ENCODE measurements at places on chromosomes 12 and 14. TPM values are rescaled to one million over a fixed set of nuclear protein-coding genes. Genes with fewer than 3 reads are reported as not detected.

- DNase-seq, result no peak
These were observed 17.9 kb upstream of the DCAF5 start for GRCh38 chr14:69170839-69171238.

- DNase-seq, result no peak
These were observed 268.9 kb downstream of the SUDS3 start for GRCh38 chr12:118645219-118645618.

DNA sequence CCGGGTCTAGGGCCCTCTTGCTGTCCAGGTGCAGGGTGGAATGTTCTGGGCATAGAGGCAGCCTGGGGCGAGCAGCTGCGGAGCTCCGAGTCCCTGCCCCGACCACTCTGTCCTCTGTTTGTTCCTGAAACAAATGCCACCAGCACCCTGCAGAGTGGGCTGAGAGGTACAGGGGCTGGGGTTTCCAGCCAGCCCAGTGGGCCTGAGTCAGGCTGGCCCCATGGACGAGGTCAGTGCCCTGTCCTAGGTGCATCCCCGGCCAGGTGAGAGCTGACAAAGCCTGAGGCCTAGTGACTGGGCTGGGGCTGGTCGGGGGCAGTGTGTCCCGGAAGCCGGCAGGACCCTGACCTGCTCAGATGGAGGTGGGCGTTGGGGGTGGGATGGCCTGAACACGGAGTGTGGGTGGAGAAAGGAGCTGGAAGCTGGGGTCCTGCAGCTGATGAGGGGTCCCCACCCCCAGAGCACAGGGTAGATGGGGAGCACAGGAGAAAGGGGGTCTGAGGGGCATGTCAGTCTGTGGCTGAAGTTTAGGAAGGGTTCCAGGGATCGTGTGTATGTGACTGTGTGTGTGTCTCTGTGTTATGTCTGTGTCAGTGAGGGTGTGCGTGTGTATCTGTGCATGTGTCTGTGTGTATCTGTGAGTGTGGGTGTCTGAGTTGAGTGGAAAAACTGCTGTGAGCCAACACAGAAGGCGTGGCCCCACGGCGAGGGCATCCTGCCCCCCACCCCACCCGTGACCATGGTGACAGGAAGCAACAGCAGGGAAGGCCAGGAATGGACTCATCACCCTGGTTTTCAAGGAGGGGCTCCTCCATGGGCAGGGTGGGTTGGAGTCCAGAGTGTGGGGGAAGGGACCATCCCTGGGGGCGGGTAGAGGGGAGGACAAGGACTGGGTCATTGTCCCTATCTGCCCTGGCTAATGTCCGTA is 2.4 kb upstream of the CRIP1 start:
- no peak for DNase-seq

DNA sequence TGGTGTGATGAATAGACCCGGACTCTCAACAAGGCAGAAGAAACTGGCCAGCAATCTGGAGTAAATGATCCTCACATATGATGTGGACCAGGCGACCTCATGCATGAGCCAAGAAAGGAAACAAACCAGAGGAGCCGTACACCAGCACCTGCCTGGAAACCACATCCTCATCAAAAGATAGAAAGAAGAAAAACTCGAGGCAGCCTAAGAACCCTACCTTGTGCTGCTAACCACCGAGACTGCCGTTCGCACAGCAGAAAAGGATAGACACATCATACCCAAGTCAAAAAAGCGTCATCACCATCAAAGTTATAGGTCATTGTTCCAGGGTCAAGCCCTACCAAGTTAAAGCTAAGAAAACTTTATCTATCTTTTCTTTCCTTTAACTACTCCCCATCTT is 66.7 kb downstream of the RESF1 start:
- no peak for DNase-seq

GRCh38 chr12:42809226-42809625 is 219.7 kb upstream of the PRICKLE1 start:
- no peak for DNase-seq

GRCh38 chr12:29223426-29223825 is 74.3 kb downstream of the FAR2 start:
- DNase-seq, result no peak

Gene LPAR5
- 1.5 TPM for total RNA-seq

GRCh38 chr14:100299238-100299560 is 7.0 kb downstream of the SLC25A29 start:
- DNase-seq, result peak; percentile 59

Gene DBX2
- total RNA-seq, result under 0.01 TPM

Gene ALDH1L2
- 3.1 TPM for total RNA-seq

GRCh38 chr12:120866108-120866507 is 38.0 kb downstream of the SPPL3 start:
- DNase-seq, result no peak

DNA sequence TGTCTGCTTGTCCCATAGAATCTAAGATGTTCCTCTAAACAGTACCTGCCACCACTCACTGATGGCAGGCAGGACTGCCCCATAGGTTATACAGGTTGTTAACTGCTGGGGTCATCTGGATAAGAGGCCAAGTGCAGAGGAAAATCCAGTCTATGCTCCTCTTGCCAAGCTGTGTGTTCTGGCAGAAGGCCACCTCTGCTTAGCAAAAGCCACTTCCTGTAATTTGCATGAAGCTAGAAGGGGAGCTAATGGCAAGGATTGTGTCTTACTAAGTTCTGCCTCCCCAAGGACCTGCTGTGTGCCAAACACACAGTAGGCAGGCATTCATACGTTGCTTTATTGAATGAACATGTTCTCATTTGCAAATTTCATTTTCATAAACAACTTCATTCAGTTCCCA is 445.4 kb downstream of the BCL11B start:
- DNase-seq, result no peak

DNA sequence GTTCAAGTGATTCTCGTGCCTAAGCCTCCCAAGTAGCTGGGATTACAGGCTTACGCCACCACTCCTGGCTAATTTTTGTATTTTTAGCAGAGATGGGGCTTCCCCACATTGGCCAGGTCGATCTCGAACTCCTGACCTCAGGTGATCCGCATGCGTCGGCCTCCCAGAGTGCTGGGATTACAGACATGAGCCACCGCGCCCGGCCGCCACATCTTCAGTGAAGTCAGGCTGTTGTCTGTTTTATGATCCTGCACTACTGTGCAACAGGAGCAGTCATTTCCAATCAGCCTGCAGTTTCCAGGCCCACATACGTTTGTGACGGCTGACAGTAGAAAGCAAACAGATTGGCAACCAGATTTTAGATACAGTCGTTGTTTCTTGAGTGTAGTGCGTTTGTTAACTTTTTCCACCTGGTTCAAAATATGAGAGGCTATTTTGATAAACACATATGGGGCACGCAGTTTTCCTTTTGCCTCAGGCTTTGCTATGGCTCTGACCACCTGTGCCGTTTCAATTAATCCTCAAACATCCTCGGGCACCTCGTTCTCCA is 74.8 kb downstream of the LGMN start:
- DNase-seq, result peak; percentile 40

- DNase-seq, result no peak
These were observed 1.9 kb downstream of the SERPINA11 start for GRCh38 chr14:94450722-94451090.

DNA sequence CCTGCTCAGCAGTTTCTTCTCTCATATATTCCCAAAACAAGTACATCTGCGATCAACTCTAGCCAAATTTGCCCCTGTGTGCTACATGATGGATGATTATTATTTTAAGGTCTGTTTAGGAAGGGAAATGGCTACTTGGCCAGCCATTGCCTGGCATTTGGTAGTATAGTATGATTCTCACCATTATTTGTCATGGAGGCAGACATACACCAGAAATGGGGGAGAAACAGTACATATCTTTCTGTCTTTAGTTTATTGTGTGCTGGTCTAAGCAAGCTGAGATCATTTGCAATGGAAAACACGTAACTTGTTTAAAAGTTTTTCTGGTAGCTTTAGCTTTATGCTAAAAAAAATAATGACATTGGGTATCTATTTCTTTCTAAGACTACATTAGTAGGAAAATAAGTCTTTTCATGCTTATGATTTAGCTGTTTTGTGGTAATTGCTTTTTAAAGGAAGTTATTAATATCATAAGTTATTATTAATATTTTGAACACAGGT is 45.5 kb downstream of the EID3 start:
- no peak for DNase-seq

GRCh38 chr12:129659961-129660622 is 243.7 kb downstream of the TMEM132D start:
- DNase-seq, result no peak

Gene SOX5
- 9.4 TPM for total RNA-seq

DNA sequence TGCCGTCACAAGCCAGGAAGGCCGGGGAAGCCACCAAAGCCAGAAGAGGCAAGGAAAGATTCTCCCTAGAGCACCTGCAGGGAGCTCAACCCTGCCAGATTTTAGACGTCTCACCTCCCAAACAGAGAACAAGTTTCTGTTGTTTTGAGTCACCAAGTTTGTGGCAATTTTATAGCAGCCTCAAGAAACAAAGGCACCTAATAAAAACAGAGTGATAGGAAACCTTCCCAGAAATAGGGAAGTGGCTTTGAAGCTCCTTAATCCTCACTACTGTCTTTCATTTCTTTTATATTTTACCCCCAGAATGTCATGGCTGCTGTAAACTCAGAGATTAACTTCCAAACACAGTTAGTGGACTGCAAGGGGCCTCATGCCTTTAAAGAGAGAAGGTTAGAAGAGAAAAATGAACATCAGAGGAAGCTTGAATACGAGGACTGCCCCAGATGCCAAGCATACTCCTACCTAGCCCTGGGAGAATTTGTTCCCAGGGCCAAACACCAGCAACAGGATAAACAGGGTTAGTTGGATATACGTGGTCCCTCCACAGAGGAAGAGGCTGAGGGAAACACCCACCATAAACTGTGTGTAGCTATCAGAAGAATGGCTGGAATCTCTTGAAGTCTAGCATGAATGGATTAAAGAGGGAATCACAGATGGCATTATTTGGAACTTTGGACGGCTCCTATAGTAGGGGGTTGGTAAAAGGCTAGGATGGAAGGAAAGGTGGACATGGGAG is 148.3 kb downstream of the KCNA5 start:
- DNase-seq, result no peak

DNA sequence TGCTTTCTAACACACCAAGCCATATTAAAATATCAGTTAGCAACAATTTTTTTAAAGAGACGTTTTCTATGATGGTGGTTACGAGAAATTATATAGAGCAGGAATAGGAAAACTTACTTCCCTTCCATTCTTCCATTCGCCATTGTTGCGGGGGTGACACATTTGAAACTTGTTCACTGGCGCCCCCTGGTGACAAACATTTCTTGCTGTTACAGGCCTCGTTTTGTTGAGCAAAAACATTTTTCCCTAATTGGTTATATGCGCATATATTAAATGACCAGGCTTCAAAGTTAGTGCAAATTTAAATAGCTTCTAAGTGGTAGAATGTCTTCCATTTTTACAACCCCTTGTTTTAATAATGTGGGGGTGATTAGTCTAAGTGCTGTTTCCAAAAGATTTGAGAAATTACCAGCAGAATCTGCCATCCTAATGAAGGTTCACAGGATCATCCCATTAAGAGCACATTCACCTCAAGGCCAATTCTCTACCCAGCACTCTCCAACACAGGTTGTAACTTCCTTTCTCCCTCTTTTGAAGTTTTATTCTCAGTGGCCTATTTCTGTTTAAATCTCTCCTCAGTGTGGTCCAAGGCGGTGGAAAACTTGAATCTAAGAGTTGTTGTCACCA is 1124.7 kb downstream of the FLRT2 start:
- DNase-seq, result no peak

GRCh38 chr14:101704140-101704539 is 57.4 kb upstream of the PPP2R5C start:
- DNase-seq, result no peak

Gene PLEKHH1
- 8.0 TPM for total RNA-seq

Gene OGFOD2
- total RNA-seq, result 8.1 TPM

Gene PLEKHG7
- not detected for total RNA-seq

DNA sequence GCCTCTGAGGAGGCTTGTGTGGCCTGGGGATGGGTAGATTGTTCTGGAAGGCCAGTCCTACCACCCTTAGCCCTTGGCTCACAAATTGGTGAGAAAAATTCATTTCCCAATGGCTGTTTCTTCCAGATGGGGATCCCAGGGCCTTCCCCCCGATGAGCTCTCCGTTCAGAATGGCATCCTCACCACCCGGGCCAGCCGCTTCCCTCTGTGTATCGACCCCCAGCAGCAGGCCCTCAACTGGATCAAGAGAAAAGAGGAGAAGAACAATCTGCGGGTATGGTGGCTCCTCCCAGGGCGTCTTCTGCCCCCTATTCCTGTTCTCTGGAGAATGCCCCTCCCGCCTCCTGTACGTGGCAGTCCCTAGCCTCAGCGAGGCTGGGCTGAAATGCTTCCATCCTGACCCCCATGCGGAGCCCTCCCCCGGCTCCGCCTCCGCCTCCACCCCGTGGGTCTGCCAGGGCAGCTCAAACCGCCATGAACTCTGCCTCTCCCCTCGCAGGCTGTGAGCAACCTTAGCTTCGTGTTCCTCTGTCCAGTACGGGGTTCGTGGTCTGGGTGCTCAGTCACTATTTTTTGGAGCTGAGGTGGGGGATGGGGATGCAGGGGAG is 57.8 kb downstream of the CCDC92 start:
- DNase-seq, result no peak

GRCh38 chr14:53380867-53381225 is 227.7 kb upstream of the DDHD1 start:
- DNase-seq, result no peak

- no peak for DNase-seq
These were observed 121.4 kb downstream of the KSR2 start for GRCh38 chr12:117847371-117847770.

DNA sequence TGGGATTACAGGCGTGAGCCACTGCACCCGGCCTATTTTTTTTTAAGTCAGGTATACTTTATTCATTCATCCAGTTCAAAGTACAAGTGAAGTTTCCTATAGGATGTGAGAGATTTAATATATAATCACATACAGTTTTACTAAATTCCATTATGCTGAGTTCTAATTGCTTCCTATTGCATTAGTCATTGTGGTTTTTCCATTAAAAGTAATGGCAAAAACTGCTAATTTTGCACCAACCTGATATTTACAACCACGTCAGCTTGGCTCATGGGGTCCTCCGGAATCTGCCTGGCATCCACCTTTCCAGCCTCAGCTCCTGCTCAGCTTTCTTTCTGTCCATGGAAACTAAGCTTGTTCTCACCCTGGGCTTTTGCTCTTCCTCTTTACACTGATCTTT is 67.0 kb upstream of the CSRP2 start:
- no peak for DNase-seq

GRCh38 chr12:76028571-76029277 is 2.9 kb downstream of the PHLDA1 start:
- no peak for DNase-seq

DNA sequence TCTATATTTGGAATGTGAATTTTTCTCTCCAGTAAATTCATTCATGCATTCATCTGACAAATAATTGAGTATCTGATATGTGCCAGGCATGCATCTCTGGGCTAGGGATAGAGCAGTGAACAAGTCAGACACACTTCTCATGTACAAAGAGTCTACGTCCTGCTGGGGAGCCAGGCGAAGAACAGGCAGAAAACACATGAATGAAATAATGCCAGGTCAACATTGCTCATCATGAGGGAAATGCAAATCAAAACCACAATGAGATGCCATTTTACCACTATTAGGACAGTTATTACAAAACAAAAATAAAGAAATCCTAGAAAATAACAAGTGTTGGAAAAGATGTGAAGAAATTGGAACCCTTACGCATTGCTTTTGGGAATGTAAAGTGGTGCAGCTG is 90.3 kb downstream of the PAX9 start:
- no peak for DNase-seq

Gene KRT2
- total RNA-seq, result not detected

Gene RAD51AP1
- total RNA-seq, result 1.9 TPM
